ENCODE measurements at places on chromosomes 16 and 17. TPM values are rescaled to one million over a fixed set of nuclear protein-coding genes. Genes with fewer than 3 reads are reported as not detected.

PARN gene
- 33.4 TPM for total RNA-seq

CACNG4 gene
- not detected for total RNA-seq

EMP2 gene
- total RNA-seq, result 4.8 TPM

XAF1 gene
- total RNA-seq, result not detected

FBXL20 gene
- 13.4 TPM for total RNA-seq

FAM234A gene
- 67.3 TPM for total RNA-seq

FBXW10B gene
- total RNA-seq, result 3.4 TPM

- H3K27ac ChIP-seq, result no peak overlapping the region
- DNase-seq, result no peak
- no peaks in the 10 kb centered on the region for H3K27me3 ChIP-seq
- no peak overlapping the region for H3K4me3 ChIP-seq
- no peaks in the 10 kb centered on the region for H3K4me1 ChIP-seq
Observed at GRCh38 chr17:8451933-8452614, 16.4 kb downstream of the NDEL1 start.

GRCh38 chr16:17605784-17606183, 135.0 kb upstream of the XYLT1 start:
- no peak overlapping the region for H3K4me3 ChIP-seq
- no peaks in the 10 kb centered on the region for H3K4me1 ChIP-seq
- no peak for DNase-seq
- H3K27ac ChIP-seq, result no peak overlapping the region
- no peaks in the 10 kb centered on the region for H3K36me3 ChIP-seq

GRCh38 chr16:25228372-25228771, 11.6 kb downstream of the AQP8 start:
- DNase-seq, result no peak
- peaks cover 4% of the 10 kb centered on the region for H3K36me3 ChIP-seq
- no peak overlapping the region for H3K4me3 ChIP-seq
- H3K27ac ChIP-seq, result no peak overlapping the region

GRCh38 chr17:57104461-57105175, 19.6 kb downstream of the AKAP1 start:
- no peaks in the 10 kb centered on the region for H3K27me3 ChIP-seq
- peaks cover 4% of the 10 kb centered on the region for H3K36me3 ChIP-seq
- H3K27ac ChIP-seq, result no peak overlapping the region
- H3K4me3 ChIP-seq, result no peak overlapping the region
